Placental pericyte (primary cell): ENCODE measurements at places on chromosomes 7 and 10. TPM values are rescaled to one million over a fixed set of nuclear protein-coding genes. Genes with fewer than 3 reads are reported as not detected.

PLEKHS1 gene
- under 0.01 TPM in 1 of 2 replicates, not detected in the other for total RNA-seq

ACSL5 gene
- 1.4 and 1.5 TPM in 2 replicates for total RNA-seq

KRIT1 gene
- 50.8 and 53.5 TPM in 2 replicates for total RNA-seq

CTAGE15 gene
- under 0.01 and 0.43 TPM in 2 replicates for total RNA-seq

PHYHIPL gene
- total RNA-seq = not detected in 2 replicates

MICALL2 gene
- total RNA-seq = 10.7 and 33.6 TPM in 2 replicates

CELF2 gene
- total RNA-seq = 2.7 and 11.6 TPM in 2 replicates

PALD1 gene
- total RNA-seq = under 0.01 and 0.29 TPM in 2 replicates

TSPAN13 gene
- total RNA-seq = 15.5 and 46.8 TPM in 2 replicates

MSMB gene
- total RNA-seq = not detected in 2 replicates

RASA4 gene
- 2.2 and 4.4 TPM in 2 replicates for total RNA-seq

SP4 gene
- 6.0 and 6.3 TPM in 2 replicates for total RNA-seq

HABP2 gene
- not detected in 2 replicates for total RNA-seq

VSTM4 gene
- total RNA-seq = under 0.01 and 1.3 TPM in 2 replicates

ZNF438 gene
- 4.6 and 4.9 TPM in 2 replicates for total RNA-seq

HOXA6 gene
- total RNA-seq = 0.22 and 4.3 TPM in 2 replicates

ASB10 gene
- total RNA-seq = not detected in 2 replicates

KIFBP gene
- 34.6 and 68.1 TPM in 2 replicates for total RNA-seq

ANKRD22 gene
- not detected in 2 replicates for total RNA-seq

PLAC9 gene
- 0.29 and 0.44 TPM in 2 replicates for total RNA-seq

GPC2 gene
- total RNA-seq = 0.66 and 1.9 TPM in 2 replicates

ADAM8 gene
- 2.6 and 18.3 TPM in 2 replicates for total RNA-seq

FAM25G gene
- total RNA-seq = not detected in 2 replicates

WIPF3 gene
- not detected in 2 replicates for total RNA-seq

SPDYE9 gene
- total RNA-seq = not detected in 2 replicates

CRYGN gene
- total RNA-seq = not detected in 2 replicates

FOXK1 gene
- 27.1 and 39.8 TPM in 2 replicates for total RNA-seq

ZNF503 gene
- 8.3 and 15.9 TPM in 2 replicates for total RNA-seq

TWIST1 gene
- 34.4 and 35.5 TPM in 2 replicates for total RNA-seq

DKK1 gene
- 65.2 and 101 TPM in 2 replicates for total RNA-seq

ASAH2B gene
- 2.4 and 5.9 TPM in 2 replicates for total RNA-seq

MKI67 gene
- 1.3 and 42.9 TPM in 2 replicates for total RNA-seq

TPK1 gene
- total RNA-seq = 3.1 and 4.7 TPM in 2 replicates

LIPN gene
- not detected in 2 replicates for total RNA-seq

ABHD11 gene
- total RNA-seq = 11.4 and 19.5 TPM in 2 replicates

UCMA gene
- total RNA-seq = not detected in 2 replicates

GJD4 gene
- not detected in 2 replicates for total RNA-seq

TAS2R41 gene
- 0.29 TPM in 1 of 2 replicates, not detected in the other for total RNA-seq

NAT16 gene
- total RNA-seq = not detected in 2 replicates

ZNF467 gene
- total RNA-seq = 0.72 and 4.8 TPM in 2 replicates

ITPRID1 gene
- total RNA-seq = not detected in 2 replicates

TRIM8 gene
- total RNA-seq = 177 and 323 TPM in 2 replicates

SPAM1 gene
- not detected in 2 replicates for total RNA-seq

LIPK gene
- 0.29 TPM in 1 of 2 replicates, not detected in the other for total RNA-seq

COL28A1 gene
- total RNA-seq = not detected in 2 replicates

CNNM1 gene
- under 0.01 and 1.6 TPM in 2 replicates for total RNA-seq

FOXI2 gene
- total RNA-seq = not detected in 2 replicates

EMX2 gene
- 0.22 and 0.57 TPM in 2 replicates for total RNA-seq

LEP gene
- not detected in 2 replicates for total RNA-seq

TMEM213 gene
- total RNA-seq = not detected in 2 replicates

SYNPO2L gene
- under 0.01 and 0.43 TPM in 2 replicates for total RNA-seq

GIMAP6 gene
- 0.14 TPM in 1 of 2 replicates, not detected in the other for total RNA-seq

SLC13A1 gene
- not detected in 2 replicates for total RNA-seq

OR6B1 gene
- not detected in 2 replicates for total RNA-seq

AKR1C8 gene
- total RNA-seq = not detected in 2 replicates

NACAD gene
- 0.88 and 1.3 TPM in 2 replicates for total RNA-seq
